HT1080 (cell line): ENCODE measurements at places on chromosomes 3 and 15. TPM values are rescaled to one million over a fixed set of nuclear protein-coding genes. Genes with fewer than 3 reads are reported as not detected.

TIPARP gene
- 57.9 and 59.0 TPM in 2 replicates for total RNA-seq

- DNase-seq, result no peak
These were observed 14.5 kb downstream of the CSRNP1 start for GRCh38 chr3:39138804-39139415.

SLC24A5 gene
- not detected in 2 replicates for total RNA-seq

CLDN16 gene
- not detected in 2 replicates for total RNA-seq

DNA sequence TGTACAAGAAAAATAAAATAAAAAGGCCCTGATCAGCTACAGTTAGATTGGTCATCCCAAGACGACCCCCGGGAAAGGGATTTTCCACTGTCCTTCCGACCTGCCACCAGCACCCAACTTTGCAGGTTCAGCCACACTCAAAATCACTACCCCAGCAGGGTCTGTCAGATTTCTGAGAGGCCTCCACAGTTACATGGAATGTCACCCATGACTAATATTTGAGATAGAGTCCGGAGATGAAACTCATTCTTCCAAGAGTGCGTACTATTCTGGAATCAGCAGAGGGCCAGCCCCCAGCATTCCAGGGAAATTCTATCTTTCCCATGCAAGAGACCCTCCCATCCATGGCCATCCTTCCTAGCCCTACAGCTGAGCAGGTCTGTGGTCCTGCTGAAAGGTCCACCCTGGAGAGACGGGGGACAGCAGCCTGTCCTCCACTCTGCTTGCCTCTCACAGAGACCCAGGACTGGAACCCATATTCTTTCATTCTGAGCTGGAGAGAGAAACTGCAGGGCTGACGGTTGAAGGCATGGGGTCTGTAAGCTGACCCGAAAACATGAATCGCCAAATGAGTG lies 5.8 kb downstream of the LIPC start:
- DNase-seq, result no peak
